ENCODE measurements at places on chromosomes 13 and 19.

GRCh38 chr19:34990578-34991192 is 9.4 kb upstream of the GRAMD1A start:
- DNase-seq = no peak

DNA sequence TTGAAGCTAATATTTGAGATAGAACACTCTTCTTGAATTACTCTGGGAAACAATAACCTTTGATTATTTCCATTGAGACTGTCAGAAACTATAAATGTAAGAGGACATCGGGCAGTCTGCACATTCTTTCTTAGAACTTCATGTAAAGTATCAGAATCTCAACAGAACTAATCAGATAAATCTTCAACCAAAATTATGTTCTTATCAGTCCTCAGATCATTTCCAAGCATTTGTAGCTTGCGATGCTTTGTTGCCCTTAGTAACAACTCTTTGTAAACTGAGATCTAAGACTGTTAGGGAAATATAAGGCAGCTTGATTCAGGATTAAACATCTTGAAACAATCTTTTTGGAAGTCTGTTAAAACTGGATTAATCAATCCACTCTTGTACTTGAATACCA is 70.3 kb downstream of the FNDC3A start:
- no peak for DNase-seq

GRCh38 chr19:5850743-5851293 is 431 bp downstream of the FUT3 start:
- no peak for DNase-seq

DNA sequence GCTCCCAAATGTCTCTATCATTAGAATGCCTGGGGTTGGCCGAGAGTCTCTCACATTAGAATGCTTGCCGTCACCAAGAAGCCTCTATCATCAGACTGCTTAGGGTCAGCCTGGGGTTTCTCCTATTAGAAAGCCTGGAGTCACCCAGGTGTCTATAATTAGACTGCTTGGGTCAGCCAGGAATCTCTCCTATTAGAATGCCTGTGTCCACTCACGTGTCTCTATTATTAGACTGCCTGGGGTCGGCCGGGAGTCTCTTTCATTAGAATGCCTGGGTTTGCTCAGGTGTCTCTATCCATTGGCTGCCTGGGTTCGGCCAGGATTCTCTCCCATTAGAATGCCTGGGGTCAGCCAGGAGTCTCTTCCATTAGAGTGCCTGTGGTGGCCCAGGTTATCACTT is 1453.1 kb downstream of the UQCRFS1 start:
- no peak for DNase-seq

DNA sequence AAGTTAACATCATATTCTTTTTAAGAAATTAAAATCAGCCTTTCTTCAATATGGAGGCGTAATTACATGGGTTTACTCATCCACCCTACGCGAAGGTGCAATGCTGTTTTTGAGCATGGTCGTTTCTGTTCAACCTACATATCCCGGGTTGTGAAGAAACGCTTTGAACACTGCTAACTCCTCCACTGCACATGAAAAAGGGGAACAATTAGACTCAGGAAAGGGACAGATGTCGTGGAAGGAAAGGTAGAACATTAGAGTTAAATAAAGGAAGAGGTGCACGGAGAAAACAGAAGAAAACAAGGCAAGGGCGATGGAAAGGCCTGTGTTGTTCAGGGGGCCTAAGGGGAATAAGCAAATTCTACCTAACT is 4.1 kb downstream of the ZIC5 start:
- DNase-seq = no peak

GRCh38 chr13:78977311-78977710 is 318.4 kb upstream of the OBI1 start:
- DNase-seq = no peak

GRCh38 chr13:24184882-24185281 is 24.4 kb downstream of the SPATA13 start:
- DNase-seq = no peak

DNA sequence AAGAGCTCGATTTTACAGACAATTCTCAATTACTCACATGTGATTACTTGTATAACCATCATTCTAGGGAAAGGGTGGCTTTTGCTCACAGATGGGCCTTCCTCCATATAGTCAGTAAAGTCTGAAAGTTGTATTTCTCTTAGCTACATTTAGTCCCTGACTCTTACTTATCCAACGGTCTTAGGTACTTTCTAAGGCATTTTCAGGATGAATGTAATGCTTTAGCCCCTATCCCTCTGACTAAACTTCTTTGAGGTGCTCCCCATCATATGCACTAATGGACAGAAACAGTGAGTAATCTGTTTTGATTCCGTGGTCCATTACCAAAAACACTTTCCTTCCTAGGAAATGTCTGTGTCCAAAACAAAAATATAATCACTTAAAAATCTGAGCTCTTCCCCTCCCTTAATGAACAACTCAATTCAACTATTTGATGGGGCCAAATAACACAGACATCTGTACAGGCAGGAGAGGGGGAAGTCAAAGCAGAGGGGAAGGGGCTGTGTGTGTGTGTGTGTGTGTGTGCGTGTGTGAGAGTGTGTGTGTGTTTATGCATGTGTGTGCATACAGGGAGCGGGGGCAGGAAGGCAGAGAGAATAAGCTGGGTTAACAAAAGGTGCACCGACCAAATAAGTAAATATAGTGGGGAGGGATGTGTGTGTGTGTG is 84.9 kb downstream of the USP12 start:
- DNase-seq = no peak

- no peak for DNase-seq
Observed at GRCh38 chr13:109715902-109716301, 70.5 kb downstream of the IRS2 start.

DNA sequence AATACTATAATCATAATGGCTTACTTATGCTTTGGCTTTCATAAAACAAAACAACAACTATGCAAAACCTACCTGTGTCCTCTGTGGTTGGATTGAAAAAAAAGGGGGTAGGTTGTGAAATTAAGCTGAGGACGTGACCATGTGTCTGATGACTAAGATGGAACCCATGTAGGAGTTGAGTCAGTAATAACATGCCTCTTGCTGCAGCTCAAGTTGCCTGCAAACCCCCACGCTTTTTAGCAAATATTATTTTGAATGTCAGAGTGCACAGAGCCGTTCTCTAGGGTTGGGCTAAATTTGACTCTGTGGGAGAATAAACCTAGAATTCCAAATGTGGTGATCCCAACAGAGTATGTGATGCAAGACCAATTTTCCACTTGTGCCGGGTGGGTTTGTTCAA is 209.3 kb downstream of the KCNRG start:
- DNase-seq = no peak

DNA sequence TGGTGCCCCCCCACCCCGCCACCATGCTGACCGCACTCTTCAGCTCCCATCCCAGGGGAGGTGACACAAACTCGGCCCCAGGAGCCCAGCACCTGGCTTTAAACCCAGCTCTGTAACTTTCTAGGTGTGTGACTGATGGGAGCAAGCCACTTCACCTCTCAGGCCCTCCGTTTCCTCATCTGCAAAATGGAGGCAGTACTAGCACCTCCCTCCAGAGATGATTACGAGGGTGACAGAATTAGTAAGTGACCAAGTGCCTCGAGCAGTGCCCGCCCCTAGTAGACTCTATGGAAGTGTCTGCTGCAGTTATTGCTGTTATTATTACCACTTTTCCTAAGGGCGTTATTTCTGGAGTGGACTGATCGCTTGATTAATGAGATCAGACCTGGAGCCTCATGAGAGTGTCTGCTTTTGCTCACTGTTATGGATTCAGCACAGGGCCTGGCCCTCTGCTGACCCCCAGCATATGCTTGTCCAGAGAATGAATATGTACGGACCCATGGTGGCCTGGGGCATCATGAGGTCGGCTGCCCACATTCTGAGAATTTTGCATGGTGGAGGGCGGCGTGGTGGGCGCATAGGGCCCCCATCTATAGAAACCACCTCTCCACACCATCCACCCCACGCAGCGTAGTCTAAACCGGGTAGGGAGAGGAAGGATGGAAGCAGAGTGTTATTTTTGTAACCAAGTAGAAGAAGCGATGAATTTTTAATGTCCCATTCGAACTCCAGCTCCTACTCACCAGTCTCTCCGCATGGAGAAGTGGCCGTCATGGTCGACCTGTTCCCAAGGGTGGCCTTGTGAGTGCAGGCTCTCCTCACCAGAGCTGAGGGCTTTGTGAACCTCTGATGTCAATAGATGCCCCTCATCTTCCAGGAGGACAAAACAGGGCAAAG is 48.2 kb downstream of the CAPN12 start:
- no peak for DNase-seq

Measured in activated CD4-positive, alpha-beta T cell treated with anti-CD3 and anti-CD28 coated beads for 4 hours (primary cell).